ENCODE measurements at places on chromosomes 1 and 21.
A peak's percentile ranks its signal among the peaks of the same experiment; 100 is the strongest.

DNA sequence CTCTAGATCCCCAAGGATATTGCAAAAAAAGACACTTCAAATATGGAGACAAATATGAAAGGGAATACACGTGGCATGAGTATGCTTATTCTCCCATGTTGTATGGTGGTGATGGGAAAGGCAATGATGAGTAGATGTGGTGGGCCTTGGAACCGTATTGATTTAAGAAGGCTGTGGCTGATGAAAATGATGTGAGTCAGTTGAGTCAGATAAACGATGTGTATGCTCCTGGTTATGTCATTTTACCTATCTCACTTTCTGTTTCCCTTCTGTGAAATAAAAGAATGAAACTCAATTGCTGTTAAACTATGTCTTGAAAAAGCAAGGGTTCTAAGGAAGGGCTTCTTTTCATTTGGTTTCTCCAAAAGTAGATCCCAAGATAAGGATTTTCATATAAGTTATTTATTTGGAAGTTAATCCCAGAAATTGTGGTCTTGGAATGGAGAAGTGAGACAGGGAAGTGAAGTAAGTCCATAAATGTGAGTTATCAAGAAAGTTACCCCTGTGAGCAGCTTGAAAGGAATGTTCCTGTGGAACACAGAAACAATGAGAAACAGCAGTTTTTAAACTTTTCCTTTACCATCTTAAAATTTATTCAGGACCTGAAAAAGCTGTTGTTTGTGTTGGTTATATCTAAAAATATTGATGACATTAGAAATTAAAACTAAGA lies 292.0 kb downstream of the DUSP10 start:
- DNase-seq, result peak; percentile 87

- no peak for DNase-seq
These were observed 350.9 kb upstream of the ZP4 start for GRCh38 chr1:238241607-238242006.

- no peak for DNase-seq
These were observed 19.5 kb downstream of the A3GALT2 start for GRCh38 chr1:33301273-33301984.

DNA sequence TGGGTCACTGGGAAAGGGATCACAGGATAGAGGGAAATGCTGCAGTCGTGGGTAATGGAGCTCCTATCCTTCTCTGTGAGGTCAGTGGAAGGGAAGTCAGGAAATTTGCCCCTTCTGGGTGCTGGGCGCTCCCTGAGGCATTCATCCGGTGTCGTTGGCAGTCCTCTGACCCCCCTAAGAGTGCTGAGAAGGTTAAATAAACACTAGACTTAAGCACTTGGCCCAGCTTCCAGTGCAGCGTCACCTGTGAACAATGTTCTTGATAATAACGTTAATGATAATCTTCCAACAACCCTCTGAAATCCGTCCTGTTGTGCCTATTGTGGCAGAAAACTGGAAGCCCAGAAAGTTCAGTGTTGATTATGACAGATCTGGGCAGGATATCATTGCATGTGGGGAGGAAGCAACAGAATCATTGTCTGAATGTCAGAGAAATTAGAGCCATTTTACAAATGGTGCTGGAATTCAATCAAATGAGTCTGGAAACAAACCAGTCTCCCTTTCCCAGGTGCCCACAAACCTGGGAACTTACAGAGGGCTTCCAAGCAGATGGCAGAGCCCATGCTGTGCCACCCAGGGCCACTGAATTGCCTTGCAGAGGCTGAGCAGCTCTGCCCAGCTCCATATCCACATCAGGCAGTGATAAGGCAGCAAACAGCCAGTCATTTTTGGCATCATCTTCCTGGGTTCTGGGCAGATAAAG lies 216.8 kb downstream of the KAZN start:
- DNase-seq, result peak; percentile 45

- no peak for DNase-seq
These were observed 7.1 kb downstream of the MORN1 start for GRCh38 chr1:2384130-2384860.

- no peak for DNase-seq
These were observed 39.3 kb upstream of the NLRP3 start for GRCh38 chr1:247376659-247377058.

DNA sequence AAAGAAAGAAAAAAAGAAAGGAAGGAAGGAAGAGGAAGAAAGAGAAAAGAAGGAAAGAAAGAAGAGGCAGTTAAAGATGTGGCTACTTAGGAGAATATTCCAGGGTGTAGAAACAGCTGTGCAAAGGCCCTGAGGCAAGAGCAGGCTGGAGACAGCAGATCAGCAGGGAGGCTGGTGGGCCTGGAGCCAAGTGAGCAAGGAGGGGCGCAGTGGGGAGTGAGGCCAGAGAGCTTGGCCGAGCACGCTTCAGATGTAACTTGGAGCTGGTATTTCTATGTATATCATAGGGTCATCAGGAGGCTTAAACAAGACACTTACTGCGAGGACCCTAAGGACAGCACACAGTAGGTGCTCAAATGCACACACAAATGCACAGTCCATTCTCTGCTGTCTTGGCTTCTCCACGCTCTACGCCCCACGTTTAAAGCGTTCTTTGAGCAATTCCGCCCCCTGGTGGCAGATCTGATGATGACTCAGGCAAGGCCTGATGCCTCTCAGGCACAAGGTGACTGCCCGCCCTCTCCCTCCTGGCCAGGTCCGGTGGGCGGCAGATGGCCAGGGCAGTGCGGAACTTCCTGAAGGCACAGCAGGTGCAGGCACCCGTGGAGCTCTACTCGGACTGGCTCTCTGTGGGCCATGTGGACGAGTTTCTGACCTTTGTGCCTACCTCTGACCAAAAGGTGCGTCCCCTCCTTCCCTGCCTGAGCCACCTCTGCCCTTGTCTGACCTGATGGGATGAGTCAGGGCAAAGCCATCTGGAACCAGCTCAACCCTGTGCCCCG lies 11.9 kb upstream of the PADI3 start:
- DNase-seq, result peak; percentile 86

- peak; percentile 99 for DNase-seq
These were observed 49.0 kb downstream of the JAK1 start for GRCh38 chr1:64917328-64917861.

Measured in RCC 7860 (cell line).